ENCODE measurements at places on chromosomes 5 and 9.

DNA sequence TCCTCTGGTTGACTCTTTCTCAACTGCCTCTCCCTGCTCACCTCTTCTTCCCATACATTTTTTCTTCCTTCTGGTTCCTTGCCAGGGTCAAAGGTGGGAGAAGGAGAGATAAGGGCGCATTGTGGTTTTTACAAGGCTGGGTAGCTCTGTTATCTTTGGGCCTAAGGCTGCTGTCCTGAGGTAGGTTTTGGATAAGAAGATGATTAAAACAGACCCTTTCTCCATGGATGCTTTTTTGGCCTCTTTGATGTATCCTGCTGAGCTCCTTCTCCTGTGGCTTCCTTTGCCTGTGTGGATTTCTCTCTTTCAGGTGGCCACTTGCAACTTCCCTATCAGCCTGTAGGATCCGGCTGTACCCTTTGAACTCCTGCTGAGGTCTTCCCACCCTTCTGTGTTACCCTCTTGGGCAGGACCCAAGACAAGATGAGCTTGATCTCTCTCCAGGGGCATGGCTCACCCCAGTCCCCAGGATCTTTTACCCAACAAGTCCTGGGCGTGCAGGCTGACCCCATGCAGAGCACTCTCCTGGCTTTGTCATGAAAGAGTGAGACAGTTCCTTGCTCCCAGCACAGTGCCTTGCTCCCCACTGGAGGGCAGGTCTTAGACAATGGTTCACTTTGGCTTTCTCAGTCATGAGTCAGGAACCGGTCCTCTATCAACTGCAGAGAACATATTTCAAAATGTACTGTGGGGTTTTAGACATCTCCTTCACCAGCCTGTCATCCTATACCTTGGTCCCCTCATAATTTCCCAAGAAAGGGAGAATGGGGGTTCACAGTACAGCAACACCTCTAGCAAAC is 197.9 kb downstream of the TLE4 start:
- DNase-seq = no peak

DNA sequence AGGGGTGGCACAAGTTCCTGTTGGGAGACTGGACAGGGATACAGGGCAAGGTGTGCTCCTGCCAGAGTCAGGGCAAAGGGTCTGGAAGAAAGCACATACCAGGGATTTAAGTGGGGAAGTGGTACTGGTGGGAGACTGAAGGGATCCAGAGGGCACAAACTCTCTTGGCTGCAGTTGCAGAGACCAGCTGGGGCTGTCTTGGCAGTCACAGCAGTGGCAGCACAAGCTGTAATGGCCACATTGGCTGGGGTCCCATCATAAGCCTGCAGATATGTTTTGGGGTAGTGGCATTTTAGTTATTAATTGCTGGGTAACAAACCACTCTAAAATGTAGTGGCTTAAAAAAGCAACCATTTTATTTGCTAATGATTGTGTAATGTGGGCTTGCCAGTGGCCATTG is 492.2 kb downstream of the ENC1 start:
- no peak for DNase-seq

GRCh38 chr5:105392122-105392709 is 1829.6 kb upstream of the NUDT12 start:
- DNase-seq = peak; percentile 64

- no peak for DNase-seq
These were observed 22.8 kb upstream of the GRPEL2 start for GRCh38 chr5:149322518-149322917.

- no peak for DNase-seq
These were observed 2083.0 kb upstream of the ACO1 start for GRCh38 chr9:30301271-30301963.

DNA sequence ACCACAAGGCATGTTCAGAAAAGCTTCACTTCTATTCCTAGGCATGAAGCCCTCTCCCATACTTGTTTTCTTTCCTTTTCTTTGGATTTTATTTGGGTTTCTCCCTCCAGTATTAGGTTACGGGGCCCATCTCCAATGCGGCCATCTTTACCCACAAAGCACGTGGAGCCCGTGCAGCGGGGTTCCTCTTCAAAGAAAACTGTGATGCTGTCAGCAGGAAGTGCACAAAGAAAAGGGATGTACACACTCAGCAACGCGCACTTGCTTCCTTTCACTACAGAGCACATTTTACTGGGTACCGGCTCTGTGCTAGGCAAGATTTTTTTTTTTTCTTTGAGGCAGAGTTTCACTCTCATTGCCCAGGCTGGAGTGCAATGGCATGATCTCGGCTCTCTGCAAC is 106.6 kb downstream of the COL23A1 start:
- DNase-seq = no peak

- DNase-seq = no peak
These were observed 3.2 kb upstream of the ANP32B start for GRCh38 chr9:97979788-97980478.

GRCh38 chr5:177449140-177450061 is 2.8 kb downstream of the PRR7 start:
- DNase-seq = no peak

DNA sequence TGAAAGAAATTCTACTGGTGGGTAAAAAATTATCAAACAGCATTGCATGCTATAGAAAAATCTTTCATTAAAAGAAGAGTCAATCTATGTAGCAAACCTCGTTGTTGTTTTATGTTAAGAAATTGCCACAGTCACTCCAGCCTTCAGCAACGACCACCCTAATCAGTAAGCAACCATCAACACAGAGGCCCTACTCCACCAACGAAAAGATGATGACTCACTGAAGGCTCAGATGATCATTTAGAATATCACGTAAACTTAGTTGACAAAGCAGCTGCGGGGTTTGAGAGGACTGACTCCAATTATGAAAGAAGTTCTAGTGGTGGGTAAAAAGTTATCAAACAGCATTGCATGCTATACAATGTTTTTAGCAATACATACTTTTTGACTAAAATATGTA is 242.6 kb downstream of the DRD1 start:
- no peak for DNase-seq

DNA sequence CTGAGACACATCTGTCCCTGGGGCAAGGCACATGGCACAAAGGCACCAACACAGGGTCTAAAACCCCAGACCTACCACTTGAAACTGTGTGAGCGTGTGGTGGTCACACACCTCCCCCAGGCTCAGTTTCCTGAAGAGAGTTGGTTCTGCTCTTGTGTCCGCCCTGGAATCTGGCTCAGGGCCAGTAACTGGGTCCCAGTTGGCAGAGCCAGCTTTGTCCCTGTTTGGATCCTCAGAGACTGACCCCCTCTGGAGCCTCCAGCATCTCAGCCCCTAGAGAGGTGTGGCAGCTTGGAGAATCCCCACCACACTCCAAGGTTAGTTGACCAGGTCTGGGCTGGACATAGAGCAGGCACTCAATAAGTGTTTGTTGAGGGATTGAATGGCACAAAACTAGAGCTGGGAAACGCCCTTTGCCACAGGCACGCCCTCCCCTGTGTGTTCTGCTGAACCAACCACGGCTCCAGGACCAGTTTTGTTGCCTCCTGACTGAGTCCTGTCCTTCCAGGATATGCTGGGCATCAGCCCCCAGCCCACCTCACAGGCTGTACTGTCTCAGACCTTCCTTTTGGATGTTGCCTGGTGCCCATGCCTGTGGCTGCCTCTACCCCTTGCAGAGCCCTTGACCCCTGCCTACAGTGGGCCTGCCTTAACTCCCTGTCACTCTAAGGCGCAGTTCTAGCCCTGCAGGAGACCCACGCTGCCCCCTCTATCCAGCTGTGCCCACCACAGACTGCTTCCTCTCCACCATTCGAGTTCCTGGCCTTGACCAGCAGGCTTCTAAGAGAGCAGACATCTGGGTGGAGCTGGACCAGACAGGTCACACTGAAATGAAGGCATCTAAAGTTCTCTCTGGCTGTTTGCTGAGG is 3.8 kb upstream of the PDLIM4 start:
- peak; percentile 51 for DNase-seq

DNA sequence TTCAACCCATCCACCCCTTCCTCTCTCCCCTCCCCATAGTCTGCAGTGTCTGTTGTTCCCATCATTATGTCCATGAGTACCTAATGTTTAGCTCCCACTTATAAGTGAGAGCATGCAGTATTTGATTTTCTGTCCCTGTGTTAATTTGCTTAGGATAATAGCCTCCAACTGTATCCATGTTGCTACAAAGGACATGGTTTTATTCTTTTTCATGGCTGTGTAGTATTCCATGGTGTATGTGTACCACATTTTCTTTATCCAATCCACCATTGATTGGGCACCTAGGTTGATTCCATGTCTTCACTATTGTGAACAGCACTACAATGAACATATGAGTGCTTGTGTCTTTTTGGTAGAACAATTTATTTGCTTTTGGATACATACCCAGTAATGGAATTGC is 187.1 kb downstream of the PCSK5 start:
- DNase-seq = no peak

- no peak for DNase-seq
These were observed 21.0 kb upstream of the OSMR start for GRCh38 chr5:38824821-38825220.

GRCh38 chr5:66145737-66146136 is 1.6 kb downstream of the SREK1 start:
- no peak for DNase-seq

- DNase-seq = peak; percentile 68
These were observed 2.3 kb downstream of the LCN2 start for GRCh38 chr9:128151309-128152132.

GRCh38 chr9:70120834-70121510 is 77.3 kb downstream of the MAMDC2 start:
- peak; percentile 95 for DNase-seq

DNA sequence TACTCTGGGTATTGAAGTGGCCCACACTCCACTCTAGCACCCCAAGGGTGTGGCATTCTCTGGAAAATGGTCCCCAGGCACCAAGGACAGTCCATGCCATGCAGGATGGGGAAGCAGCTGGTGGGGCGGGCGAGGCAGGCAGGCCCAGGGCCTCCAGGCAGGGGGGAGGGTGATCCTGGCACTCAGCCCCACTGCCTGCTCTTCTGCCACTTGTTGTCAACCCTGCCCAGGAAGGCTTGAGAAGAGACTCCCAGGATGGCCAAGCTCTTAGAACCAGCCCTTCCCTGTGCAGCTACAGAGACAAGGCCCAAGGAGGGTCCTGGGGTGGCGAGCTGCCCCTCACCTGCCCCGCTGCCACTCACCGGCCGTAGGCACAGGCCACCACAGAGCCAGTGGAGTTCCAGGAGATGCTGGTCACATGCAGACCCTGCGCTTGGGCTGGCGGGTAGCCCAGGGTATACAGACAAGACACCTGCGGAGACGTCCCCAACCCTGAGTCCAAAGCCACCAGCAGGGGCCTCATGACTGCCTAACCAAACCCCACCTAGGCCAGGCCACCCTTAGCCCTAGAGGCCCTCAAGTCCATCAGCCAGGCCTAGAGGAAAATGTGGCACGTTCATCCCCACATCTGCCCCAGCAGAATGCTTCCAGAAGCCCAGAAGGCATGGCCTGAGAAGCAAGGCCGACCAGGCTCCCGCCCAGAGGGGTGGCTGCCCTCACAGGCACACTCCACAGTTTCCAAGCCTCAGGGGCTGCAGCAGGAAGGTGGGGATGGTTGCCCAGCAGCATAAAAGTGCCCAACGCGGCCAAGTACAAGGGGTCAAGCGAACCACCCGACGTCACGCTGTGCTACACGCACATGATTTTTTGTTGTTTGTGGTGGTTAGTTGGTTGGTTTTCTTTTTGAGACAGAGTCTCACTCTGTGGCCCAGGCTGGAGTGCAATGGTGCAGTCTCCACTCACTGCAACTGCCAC is 19.8 kb downstream of the DYNC2I2 start:
- no peak for DNase-seq

DNA sequence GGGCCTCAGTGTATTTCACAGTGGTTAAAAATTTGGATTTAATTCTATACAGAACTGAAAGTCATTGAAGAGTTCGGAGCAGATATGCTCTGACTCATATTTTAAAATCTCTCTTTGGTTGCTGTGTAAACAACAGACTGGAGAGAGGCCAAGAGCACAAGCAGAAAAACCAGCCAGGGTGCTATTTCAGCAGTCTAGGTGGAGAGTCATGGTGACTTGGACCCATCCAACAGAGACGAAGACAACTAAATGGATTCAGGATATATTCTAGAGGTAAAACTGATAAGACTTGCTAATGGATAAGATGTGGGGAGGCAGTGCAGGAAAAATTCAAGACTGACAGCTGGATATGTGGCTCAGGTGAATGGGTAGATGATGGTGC is 168.9 kb downstream of the MAPKAP1 start:
- DNase-seq = no peak

GRCh38 chr5:31048282-31049270 is 144.9 kb upstream of the CDH6 start:
- DNase-seq = no peak

DNA sequence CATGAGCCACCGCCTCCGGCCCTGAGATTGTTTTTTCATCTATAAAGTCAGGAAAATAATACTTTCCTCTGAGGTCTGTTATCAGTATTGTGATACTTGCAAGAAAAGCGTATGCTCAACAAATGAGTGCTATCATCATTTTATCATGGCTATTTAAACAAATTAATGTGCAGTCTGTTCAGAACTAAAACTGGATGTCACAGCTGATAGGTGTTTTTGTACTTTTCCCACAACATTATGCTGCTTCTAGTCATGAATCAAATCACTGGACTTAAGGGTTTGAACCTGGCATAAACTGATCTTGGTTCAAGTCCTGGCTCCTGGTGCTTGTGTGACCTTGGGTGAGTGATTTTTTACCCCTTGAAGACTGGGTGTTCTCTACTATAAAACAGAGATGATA is 21.4 kb upstream of the PHF19 start:
- no peak for DNase-seq

DNA sequence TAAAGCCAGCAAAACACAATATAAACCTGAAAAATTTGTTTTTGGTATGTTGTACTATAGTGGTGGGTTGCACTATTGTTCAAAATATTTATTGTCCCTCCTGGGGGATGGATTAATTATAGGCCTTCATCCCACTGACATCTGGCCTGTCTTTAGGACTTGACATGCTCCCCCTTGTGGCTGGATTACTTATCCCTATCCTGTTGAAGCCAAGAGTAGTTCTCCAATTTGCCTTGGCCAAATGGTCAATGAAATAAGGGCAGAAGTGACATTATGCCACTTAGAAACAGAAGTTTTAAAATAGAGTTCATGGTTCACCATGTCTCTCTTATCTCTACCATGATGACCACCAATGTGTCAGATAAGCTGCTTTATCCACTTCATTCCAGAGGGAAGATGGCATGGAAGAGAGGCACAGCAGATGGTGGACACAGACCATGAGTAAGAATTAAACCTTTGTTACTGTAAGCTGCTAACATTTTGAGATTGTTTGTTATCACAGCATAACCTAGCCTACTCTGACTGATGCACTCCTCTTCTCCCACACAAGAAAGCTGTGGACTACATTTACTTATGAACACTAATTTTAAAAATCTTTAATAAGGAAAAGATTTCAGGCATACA is 29.2 kb upstream of the ARHGEF28 start:
- no peak for DNase-seq

GRCh38 chr5:113379936-113380806 is 54.6 kb downstream of the TSSK1B start:
- DNase-seq = no peak

DNA sequence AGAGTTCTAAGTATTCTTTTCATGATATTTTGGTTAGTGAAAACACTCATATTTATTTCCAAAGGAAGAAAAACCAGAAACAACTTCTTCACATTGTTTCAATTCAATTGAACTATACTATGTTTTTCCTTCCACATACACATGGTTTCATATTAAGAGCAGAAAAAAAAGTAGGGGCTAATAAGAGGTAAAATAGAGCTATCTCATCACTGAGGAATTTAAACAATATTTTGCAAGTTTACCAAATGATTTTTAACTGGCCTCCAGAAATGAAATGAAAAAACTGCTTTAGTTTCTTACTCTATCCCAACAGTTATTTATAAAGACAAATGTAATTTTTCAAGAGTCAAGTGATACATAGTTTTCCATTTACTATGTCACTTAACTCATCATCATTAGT is 233.5 kb downstream of the RFX3 start:
- no peak for DNase-seq

Measured in posterior vena cava (tissue), 2 donors.